ENCODE measurements at places on chromosomes 11 and 22. TPM values are rescaled to one million over a fixed set of nuclear protein-coding genes. Genes with fewer than 3 reads are reported as not detected.

SCUBE1 gene
- total RNA-seq, result 0.58 TPM

RGL4 gene
- total RNA-seq, result under 0.01 TPM

SCT gene
- not detected for total RNA-seq

PKNOX2 gene
- 0.73 TPM for total RNA-seq

KDM4E gene
- not detected for total RNA-seq

HTR3B gene
- total RNA-seq, result not detected

GNG3 gene
- not detected for total RNA-seq

FOLR3 gene
- total RNA-seq, result 1.3 TPM

CD248 gene
- 341 TPM for total RNA-seq

JAML gene
- total RNA-seq, result not detected

SF3B2 gene
- 165 TPM for total RNA-seq

PLAAT3 gene
- 11.6 TPM for total RNA-seq

WBP2NL gene
- 1.7 TPM for total RNA-seq

SLC22A12 gene
- total RNA-seq, result not detected

Measured in smooth muscle cell of trachea (primary cell).